IMR-90 (cell line): ENCODE measurements at places on chromosomes 16 and 17. TPM values are rescaled to one million over a fixed set of nuclear protein-coding genes. Genes with fewer than 3 reads are reported as not detected.

The PIRT gene
- not detected in 2 replicates for total RNA-seq

The RNF213 gene
- total RNA-seq: 36.0 and 37.5 TPM in 2 replicates

DNA sequence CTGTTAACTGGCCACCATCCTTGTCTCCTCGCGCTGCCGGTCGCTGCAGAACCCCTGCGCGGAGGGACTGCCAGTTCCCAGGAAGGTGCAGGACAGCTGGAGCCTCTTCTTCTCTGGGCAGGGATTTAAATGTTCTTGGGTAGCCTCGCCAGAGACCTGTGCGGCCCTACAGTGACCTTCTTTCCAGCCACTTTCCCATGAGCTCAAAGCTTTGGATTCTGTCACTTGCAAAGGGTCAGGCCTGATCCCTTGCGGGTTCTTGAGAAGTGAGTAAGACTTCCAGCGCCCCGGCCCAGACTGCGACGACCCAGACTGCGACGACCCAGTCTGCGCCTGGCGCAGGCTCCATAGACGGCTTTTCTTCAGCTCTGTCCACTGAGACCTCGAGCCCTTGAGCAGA, 1.4 kb upstream of the SLFN5 start:
- no peak for DNase-seq
- H3K36me3 ChIP-seq: no peaks in the 10 kb centered on the region
- H3K27ac ChIP-seq: no peak overlapping the region
- no peaks in the 10 kb centered on the region for H3K27me3 ChIP-seq

GRCh38 chr16:53091466-53092211, 36.8 kb downstream of the CHD9 start:
- peaks cover 16% of the 10 kb centered on the region for H3K4me1 ChIP-seq
- no peaks in the 10 kb centered on the region for H3K36me3 ChIP-seq

DNA sequence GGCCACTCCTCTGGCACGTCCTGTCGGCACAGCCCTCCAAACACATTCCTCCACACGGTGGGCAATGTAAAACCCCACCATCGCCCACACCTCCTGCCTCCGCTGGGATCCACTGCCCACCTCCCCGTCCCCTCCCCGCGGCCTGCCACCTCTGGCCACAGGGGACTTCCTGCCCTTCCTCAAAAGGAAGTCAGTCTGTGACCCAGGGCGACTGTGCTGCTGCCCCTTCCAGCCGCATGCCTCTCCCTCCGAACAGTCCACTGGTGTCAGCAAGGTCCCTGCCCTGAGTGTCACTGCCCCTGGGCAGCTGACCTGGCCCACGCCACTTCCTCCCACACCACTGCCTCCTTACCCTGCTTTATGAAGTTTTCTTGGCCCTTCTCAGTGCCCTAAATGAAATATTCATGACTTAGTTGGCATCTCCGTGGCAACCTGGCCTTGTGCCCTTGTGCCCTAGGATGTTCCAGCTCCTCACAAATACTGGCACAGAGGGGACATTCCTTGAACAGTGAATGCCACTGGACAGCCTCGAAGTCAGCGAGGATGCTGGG, 2.0 kb downstream of the PLD6 start:
- H3K27me3 ChIP-seq: no peaks in the 10 kb centered on the region
- no peaks in the 10 kb centered on the region; the same call in 1 of the 2 replicates for H3K36me3 ChIP-seq
- H3K4me3 ChIP-seq: no peak overlapping the region
- no peak for DNase-seq
- H3K4me1 ChIP-seq: peaks cover 23% of the 10 kb centered on the region
